ENCODE measurements at places on chromosomes 7 and 10.

GRCh38 chr7:106372126-106372525, 87.3 kb upstream of the NAMPT start:
- no peak for DNase-seq

GRCh38 chr10:128035557-128035973, 90.7 kb downstream of the MKI67 start:
- no peak for DNase-seq

- no peak for DNase-seq
Observed at GRCh38 chr7:68408873-68409272, 1189.4 kb upstream of the AUTS2 start.

DNA sequence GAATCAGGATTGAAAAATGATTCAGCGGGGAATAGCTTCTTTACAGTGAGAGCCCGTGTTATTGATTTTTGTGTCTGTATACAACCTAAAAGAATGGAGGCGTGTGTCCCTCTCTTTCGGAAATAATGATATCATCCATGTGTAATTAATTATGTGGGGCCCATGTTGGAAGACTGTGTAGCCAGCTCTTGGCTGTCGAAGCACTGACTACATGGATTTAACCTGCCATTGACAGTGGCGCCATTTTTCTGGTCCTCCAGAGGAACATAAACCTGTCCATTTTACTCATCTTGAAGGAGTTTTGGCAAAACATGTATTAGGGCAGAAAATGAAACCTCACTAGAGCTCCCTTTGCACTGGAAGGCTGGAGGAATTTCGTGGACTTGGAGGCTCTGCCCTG, 119.6 kb downstream of the ITIH5 start:
- no peak for DNase-seq

DNA sequence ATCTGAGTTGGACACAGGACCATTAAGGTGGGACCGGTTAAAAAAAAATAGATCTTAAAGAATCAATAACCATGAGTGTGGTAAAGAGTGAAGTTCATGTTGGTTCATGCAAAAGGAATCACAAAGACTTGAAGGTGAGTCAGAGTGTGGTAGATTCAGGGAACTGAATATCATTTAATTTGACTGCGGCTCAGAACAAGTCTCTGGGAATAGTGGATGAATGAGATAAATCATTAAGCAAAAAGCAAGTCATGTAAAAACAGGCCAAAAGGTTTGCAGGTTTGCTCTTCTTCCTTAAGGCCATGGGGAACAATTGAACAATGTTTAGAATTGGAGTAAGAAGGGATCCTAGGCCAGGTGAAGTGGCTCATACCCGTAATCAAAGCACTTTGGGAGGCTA, 385.8 kb downstream of the ETV1 start:
- no peak for DNase-seq

GRCh38 chr10:43371418-43371817, at the start of gene FXYD4:
TSS of gene FXYD4 (plus strand) at chr10:43371636. CDS start at chr10:43373747, 2,111 bp downstream.
- DNase-seq = no peak
